ENCODE measurements at places on chromosomes 6 and 20. TPM values are rescaled to one million over a fixed set of nuclear protein-coding genes. Genes with fewer than 3 reads are reported as not detected.

Gene UST
- 9.0 TPM for total RNA-seq

Gene KIAA0408
- total RNA-seq: 1.3 TPM

Gene EYA2
- total RNA-seq: not detected

Gene LINC00237
- not detected for total RNA-seq

Gene POPDC3
- total RNA-seq: 19.4 TPM

Gene RHAG
- total RNA-seq: not detected

Gene GPR63
- 0.32 TPM for total RNA-seq

Gene BEND3
- total RNA-seq: 3.5 TPM

GRCh38 chr6:165705941-165706340, 42.9 kb upstream of the PDE10A start:
- DNase-seq: no peak

- peak; percentile 34 for DNase-seq
Measured at GRCh38 chr20:4513720-4514119, 208.0 kb upstream of the PRND start.

DNA sequence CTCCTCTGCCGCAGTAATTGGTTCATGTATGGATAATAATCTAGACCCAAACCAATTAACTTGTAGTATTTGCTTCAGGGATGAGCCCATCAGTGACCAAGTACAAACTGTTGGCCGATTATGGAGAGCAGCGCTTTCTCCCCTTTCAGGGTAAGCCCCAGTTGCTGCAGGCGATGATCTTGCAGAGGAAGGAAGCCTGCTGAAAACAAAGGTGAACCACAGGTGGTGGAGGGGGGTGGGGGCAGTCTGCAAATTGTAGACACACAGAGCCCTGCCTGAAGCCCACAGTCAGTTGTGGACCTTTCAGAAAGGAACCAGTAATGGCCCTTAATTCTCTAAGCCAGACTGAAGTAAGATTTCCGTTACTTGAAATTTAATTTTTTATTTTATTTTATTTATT, 167.9 kb upstream of the JARID2 start:
- DNase-seq: no peak

GRCh38 chr6:151806757-151807512, 547 bp upstream of the ESR1 start:
- DNase-seq: no peak

DNA sequence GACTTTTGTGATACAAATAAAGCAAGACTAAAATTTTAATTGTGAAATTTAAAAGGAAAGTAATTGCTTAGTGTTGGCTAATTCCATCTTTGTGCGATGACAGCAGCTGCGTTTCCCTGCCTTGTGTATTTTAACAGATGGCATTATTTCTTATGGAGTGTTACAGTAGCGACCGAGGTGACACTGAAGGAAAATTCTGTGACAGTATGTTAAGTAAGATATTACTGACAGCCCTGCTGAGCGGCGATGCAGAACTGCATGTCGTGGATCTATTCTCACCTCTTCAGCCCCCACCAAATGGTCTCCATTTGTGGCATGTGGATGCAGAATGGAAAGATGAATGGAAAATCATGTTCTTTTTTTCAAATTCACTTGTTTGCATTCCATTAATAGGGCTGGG, 289.4 kb downstream of the RNF144B start:
- no peak for DNase-seq

DNA sequence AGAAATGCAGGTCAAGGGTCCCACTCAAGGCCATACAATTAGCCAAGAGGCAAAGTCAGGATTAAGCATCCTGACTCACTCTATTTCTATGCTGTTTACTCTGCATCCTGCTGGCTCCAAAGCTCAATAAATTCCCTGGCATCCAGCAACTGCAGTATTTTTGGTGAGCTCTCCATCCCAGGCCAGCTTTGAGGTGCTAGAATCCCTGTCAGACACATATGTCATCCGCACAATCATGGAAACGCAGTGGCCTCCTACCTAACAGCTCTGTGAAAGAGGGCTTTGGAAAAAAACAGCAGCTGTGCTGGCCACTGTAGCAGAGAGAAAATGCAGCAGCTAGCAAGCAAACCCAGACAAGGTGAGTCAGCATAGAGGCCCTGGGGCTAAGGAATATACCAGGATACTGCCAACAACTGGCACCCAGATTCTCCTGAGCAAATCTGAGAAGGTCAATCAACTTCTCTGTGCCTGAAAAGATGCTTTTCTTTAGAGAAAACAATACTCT, 58.4 kb downstream of the ANKEF1 start:
- DNase-seq: peak; percentile 59

GRCh38 chr6:155351273-155352129, 37.2 kb upstream of the TFB1M start:
- DNase-seq: no peak

DNA sequence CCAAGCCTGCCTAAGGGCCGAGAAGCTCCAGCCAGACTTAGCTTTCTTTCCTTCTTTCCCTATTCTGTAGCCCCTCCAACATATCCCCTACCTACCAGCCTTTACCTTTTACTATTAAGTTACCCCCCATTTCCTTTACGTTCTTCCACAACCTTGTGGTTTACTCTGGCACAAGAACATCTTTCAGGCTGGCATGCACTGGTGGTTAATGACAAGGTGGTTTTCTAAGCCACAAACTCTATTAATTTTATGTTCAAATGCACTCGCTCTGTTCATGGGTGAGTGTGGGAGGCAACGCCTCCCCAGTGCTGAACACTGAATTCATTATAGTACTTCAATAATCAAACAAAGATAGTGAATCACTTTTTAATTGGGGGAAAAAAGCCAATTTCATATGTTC, 64.4 kb downstream of the TRERF1 start:
- DNase-seq: no peak

DNA sequence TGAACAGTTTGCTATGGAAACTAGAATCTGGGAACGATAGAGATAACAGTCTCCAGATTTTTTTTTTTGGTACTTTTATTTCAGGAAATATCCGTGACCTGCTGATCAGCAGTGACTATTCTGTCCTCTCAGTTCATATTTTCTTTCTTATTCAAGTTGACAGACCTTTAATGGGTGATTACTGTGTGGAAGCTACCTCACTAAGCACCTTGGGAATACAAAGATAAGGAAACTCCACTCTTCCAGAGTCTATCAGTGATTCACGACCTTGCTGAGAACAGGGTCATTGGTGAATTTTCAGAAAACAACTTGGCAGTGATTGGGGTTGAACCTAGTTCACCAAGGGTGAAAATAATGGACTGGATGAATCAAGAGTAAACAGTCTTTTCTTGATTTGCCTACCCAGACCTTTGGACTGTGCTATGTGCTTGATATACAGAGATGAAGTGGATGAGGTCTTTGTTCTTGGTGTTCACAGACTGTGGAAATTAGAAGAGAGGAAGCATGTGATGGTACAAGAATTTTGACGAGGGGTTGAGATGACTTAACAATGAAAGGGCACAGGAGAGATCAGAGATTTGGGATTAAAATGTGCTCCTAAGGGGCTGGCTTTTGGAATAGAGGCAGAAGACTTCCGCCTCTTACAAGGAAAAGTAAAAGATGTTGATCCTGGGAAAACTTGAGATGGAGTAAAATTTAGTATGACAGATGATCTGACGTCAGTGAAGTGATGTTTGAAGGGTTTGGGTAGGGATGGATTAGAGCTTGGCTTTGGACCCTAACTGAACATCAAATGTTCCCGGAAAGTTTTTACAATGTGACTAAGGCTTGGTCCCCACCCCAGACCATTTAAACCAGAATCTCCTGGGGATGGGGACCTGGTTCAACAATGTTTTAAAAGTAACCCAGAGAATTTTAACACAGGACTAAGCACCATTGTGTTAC, 1.2 kb downstream of the KAT14 start:
- no peak for DNase-seq

DNA sequence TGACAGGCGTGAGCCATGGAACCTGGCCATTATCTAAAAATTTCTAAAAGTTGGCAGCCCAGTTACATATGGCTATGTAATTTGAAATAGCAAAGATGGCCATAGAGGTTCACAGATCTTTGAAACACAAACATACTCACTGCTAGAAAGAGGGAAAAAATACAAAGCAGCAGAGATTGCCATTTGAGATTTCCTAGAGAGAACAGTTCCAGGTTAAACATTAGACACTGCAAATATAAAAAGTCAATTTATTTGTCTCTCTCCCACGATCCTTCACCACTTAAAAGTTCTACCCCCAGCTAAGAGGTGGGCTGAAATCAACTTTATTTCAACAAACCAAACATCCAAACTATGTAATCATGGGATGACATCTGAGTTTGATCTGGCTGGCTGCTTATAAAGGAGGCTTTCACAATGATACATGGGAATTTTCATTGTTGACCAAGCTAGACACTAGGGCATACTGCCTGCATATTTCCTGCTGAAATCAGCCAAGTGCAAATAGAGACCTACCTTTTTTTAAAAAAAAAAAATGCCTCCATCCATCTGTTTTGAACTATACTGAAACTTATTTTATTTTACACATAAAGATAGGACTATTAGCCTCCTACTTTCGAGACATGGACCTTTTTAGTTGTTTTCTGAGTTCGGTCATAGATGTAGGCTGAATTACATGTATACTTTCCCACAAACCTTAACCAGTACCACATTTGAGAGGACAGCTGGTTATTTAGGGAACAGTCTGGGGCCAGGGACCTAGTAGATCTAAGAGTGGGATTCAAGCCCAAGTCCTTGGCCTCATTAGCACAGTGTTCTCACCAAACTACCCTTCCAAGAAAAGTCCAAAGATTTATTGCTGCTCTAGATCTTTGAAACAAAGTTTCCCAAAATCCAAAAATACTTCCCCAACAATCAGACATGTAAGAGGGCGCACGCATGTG, 16.6 kb downstream of the DCDC2 start:
- DNase-seq: peak; percentile 18

- no peak for DNase-seq
Measured at GRCh38 chr6:72132851-72133250, 246.5 kb downstream of the RIMS1 start.

DNA sequence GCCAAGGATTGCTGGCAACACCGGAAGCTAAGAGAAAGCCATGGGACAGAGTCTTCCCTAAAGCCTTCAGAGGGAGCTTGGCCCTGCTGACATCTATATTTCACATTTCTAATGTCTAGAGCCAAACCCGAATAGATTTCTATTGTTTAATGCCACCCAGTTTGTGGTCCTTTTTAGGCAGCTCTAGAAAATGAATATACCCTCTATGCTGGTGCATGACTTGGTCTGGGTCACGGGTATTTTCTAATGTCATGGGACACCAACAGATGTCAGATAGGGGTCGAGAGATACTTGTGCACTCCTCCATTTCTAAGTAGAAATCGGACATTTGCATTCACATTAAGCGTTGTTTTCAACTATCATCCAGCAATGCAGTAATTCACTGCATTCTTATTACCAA, 37.0 kb upstream of the SOX4 start:
- DNase-seq: no peak

GRCh38 chr6:34922177-34922663, 33.2 kb downstream of the ANKS1A start:
- peak; percentile 34 for DNase-seq

GRCh38 chr20:37426106-37426505, 80.2 kb downstream of the SRC start:
- DNase-seq: no peak

GRCh38 chr6:153272201-153272980, 141.3 kb upstream of the RGS17 start:
- no peak for DNase-seq

DNA sequence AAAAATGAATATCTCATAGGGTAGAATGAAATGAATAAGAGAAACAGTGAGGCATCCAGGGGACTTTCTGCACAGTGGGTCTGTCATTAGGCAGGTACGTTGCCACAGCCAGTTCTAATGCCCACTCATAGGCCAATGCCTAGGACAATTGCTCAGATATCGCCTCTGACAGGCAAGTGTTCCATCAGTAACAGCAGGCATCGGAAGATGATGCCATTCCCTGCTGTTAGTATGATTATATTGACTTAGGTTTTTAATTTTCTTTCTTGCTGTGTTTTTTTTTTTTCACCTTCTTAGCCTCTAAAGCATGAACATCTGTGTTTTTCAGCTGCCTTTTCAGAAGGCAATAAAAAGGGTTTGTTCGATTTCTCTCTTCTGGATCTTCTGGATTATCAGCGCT, 90.7 kb downstream of the PRL start:
- DNase-seq: no peak

DNA sequence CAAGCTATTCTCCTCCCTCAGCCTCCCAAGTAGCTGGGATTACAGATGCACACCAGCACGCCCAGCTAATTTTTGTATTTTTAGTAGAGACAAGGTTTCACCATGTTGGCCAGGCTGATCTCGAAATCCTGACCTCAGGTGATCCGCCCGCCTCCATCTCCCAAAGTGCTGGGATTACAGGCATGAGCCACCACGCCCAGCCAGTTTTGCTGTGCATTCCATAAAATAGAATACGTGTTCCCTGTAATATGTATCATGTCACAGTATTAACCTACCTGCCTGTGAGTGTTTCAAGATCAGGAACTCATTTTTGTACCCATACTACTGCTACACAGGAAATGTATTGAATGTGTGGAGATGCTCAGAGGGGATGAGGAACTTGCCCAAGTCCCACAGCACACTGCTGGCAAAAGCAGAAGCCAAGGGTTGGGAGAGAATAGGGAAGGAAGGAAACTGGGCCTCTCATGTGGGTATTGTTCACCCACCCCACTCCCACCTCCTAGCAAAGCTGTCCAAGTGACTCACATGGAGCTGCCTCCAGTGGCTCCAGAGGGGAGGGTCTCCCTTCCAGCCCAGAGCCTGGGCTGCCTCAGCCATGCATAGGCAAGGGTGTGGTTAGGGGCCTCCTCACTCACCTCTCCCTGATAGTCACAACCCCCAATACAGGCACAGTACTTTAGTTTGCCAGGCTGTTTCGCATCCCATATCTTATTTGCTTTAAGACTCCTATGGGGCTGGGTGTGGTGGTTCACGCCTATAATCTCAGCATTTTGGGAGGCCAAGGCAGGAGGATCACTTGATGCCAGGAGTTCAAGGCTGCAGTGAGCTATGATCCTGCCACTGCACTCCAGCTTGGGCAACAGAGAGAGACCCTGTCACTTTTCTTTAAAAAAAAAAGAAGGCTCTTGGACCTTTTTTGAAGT, 9.4 kb downstream of the HM13 start:
- DNase-seq: no peak

DNA sequence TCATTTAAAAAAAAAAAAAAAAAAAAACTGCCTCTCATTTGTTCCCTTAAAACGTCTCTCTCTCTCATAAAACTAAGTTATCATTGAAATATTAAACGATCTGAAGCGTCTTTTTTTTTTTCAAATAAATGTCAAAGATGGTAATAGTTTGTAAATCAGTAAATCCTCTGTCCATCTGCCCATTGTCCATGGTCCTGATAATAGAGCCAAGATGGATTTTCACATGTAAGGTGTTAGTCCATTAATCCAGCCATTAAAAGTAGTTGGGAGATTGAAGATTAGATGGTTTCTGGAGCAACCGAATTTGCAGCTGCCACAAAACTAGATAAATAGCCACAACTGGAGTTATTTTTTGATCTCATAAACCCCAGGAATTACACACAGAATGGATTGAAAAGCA, 145.8 kb upstream of the SNX9 start:
- no peak for DNase-seq

- DNase-seq: no peak
Measured at GRCh38 chr6:34383656-34384320, 8.7 kb downstream of the NUDT3 start.

GRCh38 chr6:1761477-1761877, 151.8 kb downstream of the FOXC1 start:
- peak; percentile 32 for DNase-seq

GRCh38 chr6:133834472-133835170, 54.3 kb upstream of the TCF21 start:
- no peak for DNase-seq

- no peak for DNase-seq
Measured at GRCh38 chr20:23200914-23201313, 114.8 kb upstream of the CD93 start.

- DNase-seq: no peak
Measured at GRCh38 chr6:95249661-95250060, 327.7 kb upstream of the MANEA start.

- DNase-seq: no peak
Measured at GRCh38 chr20:13101276-13101675, 92.5 kb downstream of the SPTLC3 start.
